M059J (cell line): ENCODE measurements at places on chromosomes 6 and 20.

DNA sequence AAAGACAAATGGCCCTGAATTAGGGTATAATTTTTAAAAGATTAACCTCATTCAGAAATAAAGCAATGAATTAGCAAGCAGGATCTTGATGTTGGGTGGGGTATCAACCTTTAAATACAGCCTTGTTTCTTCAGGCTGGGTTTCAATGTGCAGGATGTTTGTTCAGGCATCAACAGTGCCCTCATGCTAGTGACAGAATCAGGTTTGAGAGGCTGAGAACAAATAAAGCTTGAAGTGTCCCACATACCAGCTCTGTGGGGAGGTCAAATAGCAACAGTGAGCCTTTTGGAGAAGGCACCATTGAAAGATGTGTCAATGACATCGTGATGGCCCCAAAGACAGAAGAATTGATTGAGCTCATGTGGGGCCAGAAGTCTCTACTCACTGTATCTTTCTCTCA lies 68.2 kb downstream of the MTFR2 start:
- DNase-seq = no peak

GRCh38 chr6:31575335-31575901 lies at the start of gene TNF:
Gene TNF (plus strand): TSS chr6:31575565. CDS start chr6:31575742, 177 bp downstream.
- no peak for DNase-seq

- DNase-seq = peak; percentile 66
These were observed 39.0 kb upstream of the SUPT3H start for GRCh38 chr6:45416700-45417099.

GRCh38 chr6:116287689-116288282 lies 8.1 kb upstream of the TSPYL1 start:
- peak; percentile 42 for DNase-seq

DNA sequence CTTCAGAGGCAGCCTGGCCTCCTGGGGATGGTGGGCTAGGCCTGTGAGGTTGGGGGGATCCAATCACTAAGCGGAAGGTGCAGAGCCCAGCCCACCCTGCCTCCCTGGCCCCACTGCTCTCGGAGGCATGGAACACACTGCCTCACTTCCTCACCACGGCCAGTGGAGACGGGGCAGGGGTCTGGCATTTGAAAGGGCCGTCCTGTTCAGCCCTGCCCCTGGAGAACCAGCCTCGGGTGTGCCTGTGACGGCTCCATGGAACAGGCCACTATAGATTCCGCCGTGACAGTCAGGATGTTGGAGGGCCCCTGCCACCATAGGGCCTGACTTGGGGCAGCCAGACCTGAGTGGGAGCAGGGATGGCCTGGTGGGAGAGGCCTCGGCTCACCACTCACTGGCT lies 110.2 kb downstream of the DACT2 start:
- no peak for DNase-seq

- no peak for DNase-seq
These were observed 616.2 kb downstream of the EPM2A start for GRCh38 chr6:145119081-145119480.
